Stimulated activated CD4-positive, alpha-beta T cell treated with anti-CD3 and anti-CD28 coated beads, TNF-alpha, amount 100 ng/mL, for 24 hours (primary cell): ENCODE measurements at places on chromosomes 3 and 15.

- no peak for DNase-seq
These were observed 41.0 kb upstream of the FRMD4B start for GRCh38 chr3:69426967-69427304.

GRCh38 chr15:80202641-80203360 lies 49.2 kb downstream of the CTXND1 start:
- no peak for DNase-seq

- no peak for DNase-seq
These were observed 42.6 kb upstream of the MRPS22 start for GRCh38 chr3:139301183-139301582.

DNA sequence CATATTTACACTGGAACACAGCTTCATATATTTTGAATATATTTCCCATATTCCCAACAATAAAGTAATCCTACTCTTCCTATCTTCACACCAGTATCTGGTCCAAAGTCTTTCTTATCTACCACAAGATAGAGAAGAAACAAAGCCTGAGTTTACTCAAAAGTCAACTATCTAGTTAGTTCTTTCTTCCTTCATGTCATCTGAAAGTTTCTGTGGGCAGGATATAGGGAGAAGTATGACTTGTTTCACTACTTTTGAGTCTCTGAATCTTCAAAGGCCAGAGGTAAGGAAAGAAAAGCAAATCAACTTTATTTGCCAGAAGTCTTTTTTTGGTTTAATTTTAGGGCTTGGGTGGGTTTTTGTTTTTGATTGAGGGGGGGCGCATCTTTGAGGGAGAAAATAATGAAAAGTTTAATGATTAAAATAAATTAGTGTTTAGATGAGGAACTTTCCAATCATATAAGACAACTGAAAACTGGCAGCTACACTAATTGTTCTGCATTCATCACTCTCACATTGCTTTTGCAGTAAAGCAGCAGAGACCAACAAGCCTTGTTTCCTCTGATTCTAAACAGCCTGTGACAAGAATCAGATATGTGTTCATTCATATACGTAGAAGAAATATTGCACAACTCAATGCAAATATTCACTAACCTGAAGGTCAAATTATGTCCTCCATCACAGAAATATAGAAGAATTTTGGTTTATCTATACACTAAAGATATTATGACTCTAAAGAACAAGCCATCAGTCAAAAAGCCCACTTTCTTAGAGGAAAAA lies 421.4 kb downstream of the SHQ1 start:
- no peak for DNase-seq

DNA sequence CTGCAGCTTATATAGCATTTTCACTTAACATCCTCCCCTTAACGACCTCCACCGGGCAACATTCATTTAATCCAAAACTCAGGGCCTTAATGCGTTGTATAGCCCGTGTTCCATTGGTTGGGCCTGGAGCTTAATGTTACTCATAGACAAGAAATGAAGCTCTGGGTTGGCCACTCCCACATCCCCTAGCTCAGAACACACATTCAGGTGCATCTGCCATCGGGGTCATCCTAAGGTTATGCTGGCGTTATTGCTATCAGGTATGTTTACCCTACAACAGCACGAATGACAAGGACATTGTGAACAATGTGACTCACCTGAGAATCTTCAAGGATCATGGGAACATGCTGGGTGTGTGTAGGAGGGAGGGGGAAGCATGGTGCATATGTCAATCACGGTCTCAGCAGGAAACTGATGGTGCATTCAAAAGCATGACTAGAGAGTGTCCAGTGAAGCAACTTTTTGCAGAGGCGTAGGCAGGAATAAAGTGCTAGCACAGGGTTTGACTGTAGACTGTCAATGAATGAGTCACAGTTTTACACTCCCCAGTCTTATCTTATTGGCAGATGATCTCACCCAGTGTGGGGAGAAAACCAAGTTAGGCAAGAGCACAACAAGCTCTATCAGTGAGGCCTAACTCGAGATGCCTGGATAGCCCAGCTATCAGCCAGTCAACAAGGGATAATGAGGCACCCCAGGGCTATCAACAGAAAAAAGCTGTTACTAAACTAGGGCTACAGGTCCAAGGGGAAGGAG lies 402.1 kb upstream of the MCTP2 start:
- no peak for DNase-seq

- DNase-seq: no peak
These were observed 50.8 kb downstream of the LYSMD4 start for GRCh38 chr15:99682455-99682854.

DNA sequence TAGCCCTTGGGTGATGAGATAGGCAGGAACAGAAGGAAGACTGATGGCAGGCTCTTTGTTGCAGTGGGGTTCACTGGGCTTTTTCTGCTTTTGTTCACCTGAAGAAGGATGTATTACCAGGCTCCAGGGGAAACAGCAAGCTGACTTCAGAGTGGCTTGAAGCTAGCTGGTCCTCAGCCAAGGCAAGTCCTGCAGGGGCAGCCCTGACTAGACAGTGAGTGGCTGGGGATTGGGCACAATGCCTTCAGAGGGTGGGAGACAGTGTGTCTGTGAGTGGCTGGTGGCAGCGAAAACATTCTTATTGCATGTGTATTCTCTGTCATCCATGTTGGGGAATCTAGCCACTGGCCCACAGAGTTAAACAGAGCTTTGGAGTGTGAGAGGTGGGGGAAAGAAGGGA lies 2.3 kb upstream of the TEX264 start:
- no peak for DNase-seq

GRCh38 chr15:89830639-89831038 lies 16.0 kb upstream of the ANPEP start:
- no peak for DNase-seq

GRCh38 chr3:32630266-32630665 lies 54.7 kb upstream of the CNOT10 start:
- DNase-seq: no peak

GRCh38 chr3:113275929-113276750 lies 64.8 kb downstream of the BOC start:
- DNase-seq: no peak

GRCh38 chr3:193982258-193982659 lies 153.7 kb upstream of the HES1 start:
- DNase-seq: no peak

DNA sequence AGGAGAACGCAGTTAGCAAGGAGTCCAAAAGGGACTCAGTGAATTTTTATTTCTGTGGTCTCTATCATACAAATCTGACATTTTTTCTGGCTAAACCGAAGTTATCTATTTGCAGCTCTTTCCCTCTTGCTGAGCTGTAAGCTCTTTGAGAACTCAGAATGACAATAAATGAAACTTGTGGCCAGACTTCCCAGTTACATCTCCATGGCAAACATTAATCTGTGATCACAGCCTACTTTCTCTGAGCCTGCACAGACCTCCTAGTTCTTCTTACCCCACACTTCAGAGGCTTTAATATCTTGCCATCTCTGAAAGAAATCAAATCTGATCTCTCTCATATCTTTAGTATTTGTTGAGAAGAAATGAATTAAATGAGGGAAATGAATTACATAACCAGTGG lies 58.0 kb downstream of the PLD1 start:
- no peak for DNase-seq

GRCh38 chr3:51621091-51621892 lies 49.8 kb upstream of the TEX264 start:
- DNase-seq: no peak

- no peak for DNase-seq
These were observed 166.7 kb downstream of the SQOR start for GRCh38 chr15:45801543-45801942.

- no peak for DNase-seq
These were observed 87.5 kb downstream of the CD200R1L start for GRCh38 chr3:112759210-112759609.

DNA sequence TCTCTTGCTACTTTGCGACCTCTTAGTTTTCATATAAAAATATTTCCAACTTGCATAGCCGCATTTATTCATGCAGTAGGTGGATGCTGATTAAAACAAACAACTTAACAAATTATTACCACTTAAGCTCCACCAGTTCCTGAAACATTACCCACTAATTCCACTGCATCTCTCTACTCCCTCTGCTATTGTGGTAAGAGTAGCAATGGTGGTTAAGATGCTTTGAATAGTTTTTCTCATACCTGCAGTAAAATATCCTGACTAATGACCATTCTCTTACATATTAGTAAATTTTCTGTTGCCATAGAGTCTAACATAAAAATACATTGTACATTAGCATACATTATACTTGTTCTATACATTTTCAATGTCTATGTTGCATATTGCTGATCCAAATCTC lies 397.6 kb upstream of the PLSCR5 start:
- DNase-seq: no peak

- no peak for DNase-seq
These were observed 16.0 kb downstream of the NKIRAS1 start for GRCh38 chr3:23900744-23901143.

DNA sequence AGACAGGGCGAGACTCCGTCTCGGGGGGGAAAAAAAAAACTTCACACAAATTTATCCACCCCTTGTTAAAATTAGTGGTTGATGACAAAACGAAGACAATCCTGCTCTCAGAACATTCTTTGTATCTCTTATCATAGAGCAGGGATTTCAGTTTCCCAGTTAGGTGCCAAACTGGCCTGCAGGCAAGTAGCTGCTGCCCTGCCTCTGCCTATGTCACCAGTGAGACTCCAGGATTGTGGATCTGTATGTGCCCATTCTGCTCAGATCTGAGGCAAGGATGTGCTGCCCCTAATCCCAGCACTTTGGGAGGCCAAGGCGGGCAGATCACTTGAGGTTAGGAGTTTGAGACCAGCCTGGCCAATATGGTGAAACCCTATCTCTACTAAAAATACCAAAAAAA lies 54.4 kb downstream of the IQGAP1 start:
- DNase-seq: no peak

GRCh38 chr3:158005391-158006100 lies 100.7 kb downstream of the SHOX2 start:
- DNase-seq: no peak

- DNase-seq: no peak
These were observed 76.3 kb downstream of the XXYLT1 start for GRCh38 chr3:195194559-195195206.

DNA sequence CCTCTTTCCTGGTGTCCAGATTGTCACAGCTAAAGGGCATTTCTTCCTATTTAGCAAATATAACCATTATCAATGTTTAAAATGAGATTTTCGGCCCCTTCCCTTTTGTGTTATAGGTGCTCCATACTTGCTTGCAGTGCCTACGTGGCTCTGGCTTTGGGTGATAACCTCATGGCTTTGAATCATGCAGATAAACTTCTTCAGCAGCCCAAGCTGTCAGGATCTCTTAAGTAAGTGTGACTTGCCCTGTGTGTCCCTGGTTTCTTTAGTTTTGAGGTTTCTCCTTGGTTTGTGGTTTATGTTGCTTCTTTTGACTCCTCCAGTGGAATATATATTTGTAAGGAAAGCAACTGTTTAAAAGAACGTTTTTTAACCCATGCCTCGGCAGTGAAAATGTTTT lies 58.5 kb upstream of the TRIM71 start:
- no peak for DNase-seq

GRCh38 chr3:21041621-21042020 lies 709.4 kb downstream of the ZNF385D start:
- no peak for DNase-seq

DNA sequence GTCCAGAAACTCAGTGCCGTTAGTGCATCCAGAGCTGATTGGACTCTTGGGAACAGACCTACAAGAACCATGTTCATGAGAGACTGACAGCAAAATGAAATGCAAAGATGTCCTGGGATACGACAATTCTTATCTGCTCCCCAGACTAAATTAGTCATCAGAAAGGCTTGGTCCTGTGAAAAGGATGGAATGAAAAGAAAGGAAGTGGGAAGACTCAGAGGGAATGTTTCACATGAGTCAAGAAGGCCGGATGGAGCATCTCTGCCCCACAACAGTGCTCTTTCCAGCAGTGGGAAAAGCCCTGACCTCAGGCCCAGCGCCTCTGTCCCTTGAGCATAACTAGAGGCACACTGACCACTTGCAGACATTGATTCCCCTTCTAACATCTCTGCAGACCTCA lies 39.3 kb upstream of the UACA start:
- no peak for DNase-seq

- DNase-seq: no peak
These were observed 46.9 kb downstream of the COMMD2 start for GRCh38 chr3:149705416-149705815.

DNA sequence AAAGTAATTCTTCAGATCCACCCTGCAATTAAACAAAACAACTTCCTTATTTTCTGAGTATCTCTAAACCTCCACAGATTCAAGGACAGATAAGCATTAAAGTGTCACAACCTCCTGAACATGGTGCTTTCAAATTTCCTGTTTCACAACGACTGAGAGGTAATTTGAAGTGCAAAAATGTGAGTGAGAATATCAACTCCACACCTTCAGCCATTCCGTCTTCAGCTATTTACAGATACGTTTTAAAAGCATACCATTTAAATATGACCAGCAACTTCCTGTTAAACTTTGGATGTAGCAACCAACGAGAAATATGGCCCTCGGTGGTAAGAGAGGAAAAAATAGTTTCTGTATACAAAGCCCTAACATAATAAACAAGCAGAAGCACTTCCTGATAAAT lies 32.1 kb upstream of the PCSK6 start:
- DNase-seq: no peak

DNA sequence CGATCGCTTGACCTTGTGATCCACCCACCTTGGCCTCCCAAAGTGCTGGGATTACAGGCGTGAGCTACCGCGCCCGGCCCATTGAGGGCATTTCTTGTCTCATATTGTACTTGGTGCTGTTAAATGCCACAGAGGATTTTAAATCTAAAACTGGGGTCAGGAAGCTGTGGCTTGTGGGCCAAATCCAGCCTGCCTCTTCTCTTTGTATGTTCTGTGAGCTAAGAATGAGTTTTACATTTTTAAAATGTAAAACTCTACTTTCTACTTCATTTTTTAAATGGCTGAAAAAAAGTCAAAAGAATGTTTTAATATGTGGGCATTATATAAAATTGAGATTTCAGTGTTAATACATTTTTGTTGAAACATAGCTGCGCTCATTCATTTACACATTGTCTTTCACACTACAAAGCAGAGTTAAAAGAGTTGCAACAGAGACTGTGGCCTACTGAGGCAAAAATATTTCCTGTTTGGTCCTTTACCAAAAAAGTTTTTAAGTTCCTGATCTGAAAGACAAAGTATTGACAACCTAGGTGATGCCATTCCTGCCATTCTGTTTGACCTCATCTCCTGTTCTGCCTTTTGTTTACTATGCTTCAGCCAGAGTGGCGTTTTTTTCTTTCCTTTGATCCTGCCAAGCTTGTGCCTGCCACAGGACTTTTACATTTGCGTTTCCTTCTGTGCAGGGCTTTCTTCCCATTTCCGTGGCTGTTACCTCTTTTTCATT lies 50.4 kb downstream of the PDCD6IP start:
- DNase-seq: no peak

- no peak for DNase-seq
These were observed 70.0 kb upstream of the SLC6A6 start for GRCh38 chr3:14332392-14332791.
